ENCODE measurements at places on chromosomes 4 and X.

- DNase-seq = no peak
Measured at GRCh38 chr4:4864443-4864939, 5.0 kb downstream of the MSX1 start.

GRCh38 chrX:39899856-39900776, 197.6 kb downstream of the BCOR start:
- DNase-seq = no peak

DNA sequence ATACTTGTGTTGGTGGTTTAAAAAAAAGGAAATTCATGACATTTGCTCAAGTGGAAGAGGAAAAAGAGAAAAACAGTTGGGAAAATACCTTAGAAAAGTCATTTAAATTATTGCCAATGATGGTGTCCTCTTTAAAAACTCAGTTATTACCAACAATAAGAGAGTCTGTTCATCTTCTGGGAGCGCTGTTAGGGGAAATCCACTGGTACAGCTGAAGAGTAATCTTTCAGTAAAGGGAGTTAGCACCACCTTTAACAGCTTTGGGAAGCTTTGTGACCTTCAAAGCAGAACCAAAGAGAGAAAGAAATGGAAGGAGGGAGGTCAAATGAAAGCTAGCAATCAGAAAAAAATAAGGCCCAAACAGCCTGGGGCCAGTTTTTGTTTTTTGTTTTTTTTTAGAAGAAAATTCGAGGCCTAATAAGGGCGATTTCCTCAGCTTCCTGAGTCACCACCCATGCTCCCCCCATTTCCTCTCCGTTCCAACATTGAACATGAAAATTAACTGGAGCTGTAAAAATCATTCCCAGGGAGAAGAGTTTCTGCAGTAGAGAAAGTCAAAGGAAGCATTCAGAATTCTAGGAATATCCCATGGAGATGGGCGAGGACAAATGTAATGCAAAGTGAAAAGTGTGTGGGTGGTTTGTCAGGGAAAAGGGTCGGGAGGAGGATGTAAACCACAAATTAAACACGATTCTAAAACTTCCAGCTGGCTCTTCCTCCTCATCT, 115.1 kb downstream of the SH3KBP1 start:
- no peak for DNase-seq

DNA sequence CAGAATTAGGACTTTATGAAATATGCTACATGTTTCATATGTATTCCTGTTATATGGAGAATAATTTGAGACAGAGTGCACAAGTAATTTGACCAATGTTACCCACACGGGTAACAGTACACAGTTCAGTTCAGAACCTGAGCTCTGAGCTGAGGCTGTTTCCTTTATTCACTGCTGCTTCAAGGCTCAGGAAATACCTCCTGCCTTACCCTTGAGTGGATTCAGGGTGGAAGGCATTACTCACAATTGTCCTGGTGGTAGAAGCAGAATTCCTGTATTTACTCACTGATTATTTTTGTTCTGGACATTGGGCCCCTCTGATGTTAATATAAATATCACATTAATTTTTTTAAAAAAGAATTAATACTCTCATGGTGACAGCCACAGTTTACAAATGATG, 73.5 kb upstream of the CAMK2D start:
- no peak for DNase-seq
